ENCODE measurements at places on chromosomes 6 and 20.

GRCh38 chr6:91860541-91861335 lies 1273.9 kb upstream of the MAP3K7 start:
- DNase-seq, result no peak

DNA sequence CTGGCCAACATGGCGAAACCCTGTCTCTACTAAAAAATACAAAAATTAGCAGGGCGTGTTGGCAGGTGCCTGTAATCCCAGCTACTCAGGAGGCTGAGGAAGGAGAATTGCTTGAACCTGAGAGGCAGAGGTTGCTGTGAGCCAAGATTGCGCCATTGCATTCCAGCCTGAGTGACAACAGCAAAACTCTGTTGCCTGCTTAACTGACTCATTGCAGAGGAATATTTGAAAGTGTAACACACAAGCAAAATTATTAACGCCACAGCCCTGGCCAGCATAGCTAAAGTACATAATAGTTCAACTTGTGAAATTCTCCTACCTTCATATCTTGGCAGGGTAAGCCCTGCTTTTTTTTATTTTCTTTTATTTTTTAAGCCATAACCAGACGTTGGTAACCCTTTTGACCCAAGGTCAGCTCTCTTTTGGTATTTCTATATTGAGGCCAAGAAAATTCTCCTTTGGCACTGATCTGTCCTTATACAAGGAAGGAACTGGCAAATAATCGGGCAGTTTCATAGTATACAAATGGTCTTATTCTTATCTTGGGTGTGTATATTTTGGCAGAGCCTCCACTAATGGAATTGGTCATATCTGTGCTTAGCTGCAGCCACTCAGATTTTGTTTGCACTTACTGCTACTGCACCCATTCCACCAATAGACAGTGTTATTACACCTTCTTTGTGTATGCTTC lies 4.0 kb upstream of the ADGRF5 start:
- DNase-seq, result no peak

- no peak for DNase-seq
Measured at GRCh38 chr6:108118359-108118724, 43.8 kb upstream of the OSTM1 start.

DNA sequence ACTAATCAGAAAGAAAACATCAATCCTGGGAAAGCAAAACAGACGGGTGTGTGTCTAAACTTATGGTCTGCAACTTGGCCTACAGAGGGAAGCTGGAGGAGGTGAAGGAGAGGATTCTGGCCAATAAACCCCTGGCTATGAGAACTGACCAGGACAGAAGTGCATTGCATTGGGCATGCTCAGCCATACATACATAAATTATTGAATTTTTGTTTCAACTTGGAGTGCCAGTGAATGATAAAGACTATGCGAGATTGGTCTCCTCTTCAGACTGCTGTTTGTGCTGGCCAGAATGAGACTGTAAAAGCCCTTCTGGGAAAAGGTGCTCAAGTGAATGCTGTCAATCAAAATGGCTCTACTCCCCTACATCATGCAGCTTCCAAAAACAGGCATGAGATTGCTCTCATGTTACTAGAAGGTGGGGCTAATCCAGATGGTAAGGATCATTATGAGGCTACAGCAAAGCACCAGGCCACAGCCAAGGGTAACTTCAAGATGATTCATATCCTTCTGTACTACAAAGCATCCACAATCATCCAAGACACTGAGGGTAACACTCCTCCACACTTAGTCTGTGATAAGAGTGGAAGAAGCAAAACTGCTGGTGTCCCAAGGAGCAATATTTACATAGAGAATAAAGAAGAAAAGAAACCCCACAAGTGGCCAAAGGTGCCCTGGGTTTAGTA lies 17.4 kb downstream of the ADNP start:
- DNase-seq, result no peak

DNA sequence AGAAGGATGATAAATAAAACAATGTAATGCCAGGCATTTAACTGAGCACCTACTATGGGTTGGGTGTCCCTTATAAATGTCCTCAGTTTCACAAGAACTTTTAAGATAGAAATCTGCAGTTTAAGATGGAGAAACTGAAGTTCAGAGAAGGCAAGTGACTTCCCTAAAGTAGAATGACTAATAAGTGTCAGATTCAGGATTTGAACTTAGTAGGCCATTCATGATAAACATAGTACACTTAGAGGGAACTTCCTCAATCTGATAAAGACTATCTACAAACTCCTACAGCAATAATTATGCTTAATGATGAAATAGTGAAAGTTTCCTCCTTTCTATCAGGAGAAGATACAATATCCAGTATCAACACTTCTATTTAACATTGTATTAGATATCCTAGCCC lies 43.9 kb downstream of the NCR2 start:
- no peak for DNase-seq

DNA sequence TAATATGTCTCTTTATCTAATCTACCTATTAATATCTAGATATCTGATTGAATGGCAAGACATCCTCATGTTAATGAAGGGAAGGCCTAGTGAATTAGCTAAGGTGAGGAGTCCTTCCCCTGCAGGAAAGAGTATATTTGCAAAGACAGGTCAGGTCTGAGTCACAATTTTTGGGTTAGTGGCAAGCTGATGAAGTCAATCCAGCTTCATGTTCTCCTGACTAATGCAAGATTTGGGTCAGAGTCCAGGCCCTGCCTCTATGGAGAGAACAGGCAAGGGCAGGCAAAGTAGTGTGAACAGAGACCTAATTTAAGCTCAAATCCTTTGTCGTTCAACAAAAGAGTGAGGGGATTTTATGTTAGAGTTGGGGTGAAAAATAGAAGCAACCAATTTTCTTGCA lies 496.7 kb downstream of the BMP2 start:
- no peak for DNase-seq

- peak; percentile 39 for DNase-seq
Measured at GRCh38 chr6:144482142-144482541, 197.0 kb downstream of the UTRN start.

GRCh38 chr20:18815194-18815942 lies 1.8 kb downstream of the SCP2D1 start:
- no peak for DNase-seq

DNA sequence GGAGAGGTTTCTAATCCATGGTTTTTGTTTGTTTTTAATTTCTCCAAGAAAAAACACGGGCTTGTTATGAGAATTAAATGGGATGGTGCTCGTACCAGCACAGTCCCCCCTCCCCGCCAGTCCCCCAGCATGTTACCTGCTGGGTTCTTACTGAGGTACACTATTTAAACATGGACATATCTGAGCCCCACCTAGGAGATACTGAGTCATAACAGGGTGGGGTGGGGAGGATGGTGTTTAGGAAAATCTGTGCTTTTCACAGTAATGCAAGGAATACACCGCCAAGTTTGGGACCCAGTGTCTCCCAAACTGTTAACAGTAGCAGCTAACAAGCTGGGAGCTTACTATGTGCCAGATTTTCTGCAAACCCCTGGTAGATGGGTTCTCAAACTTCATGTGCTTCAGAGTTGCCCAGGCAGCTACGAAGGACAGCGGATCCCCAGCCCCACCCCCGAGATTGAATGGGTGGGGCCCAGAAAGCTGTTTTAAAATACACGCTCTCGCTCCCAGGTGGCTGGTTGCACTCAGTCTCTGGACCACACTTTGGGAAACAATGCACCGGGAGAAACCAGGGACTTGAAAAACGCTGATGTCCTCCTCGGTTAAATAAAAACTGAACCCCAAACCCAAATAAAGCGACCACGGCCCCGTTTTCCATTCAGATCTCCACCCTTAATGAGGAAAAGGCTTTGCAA lies 995 bp downstream of the ZFP64 start:
- DNase-seq, result no peak

- peak; percentile 42 for DNase-seq
Measured at GRCh38 chr6:170271771-170272314, 19.0 kb downstream of the DLL1 start.

DNA sequence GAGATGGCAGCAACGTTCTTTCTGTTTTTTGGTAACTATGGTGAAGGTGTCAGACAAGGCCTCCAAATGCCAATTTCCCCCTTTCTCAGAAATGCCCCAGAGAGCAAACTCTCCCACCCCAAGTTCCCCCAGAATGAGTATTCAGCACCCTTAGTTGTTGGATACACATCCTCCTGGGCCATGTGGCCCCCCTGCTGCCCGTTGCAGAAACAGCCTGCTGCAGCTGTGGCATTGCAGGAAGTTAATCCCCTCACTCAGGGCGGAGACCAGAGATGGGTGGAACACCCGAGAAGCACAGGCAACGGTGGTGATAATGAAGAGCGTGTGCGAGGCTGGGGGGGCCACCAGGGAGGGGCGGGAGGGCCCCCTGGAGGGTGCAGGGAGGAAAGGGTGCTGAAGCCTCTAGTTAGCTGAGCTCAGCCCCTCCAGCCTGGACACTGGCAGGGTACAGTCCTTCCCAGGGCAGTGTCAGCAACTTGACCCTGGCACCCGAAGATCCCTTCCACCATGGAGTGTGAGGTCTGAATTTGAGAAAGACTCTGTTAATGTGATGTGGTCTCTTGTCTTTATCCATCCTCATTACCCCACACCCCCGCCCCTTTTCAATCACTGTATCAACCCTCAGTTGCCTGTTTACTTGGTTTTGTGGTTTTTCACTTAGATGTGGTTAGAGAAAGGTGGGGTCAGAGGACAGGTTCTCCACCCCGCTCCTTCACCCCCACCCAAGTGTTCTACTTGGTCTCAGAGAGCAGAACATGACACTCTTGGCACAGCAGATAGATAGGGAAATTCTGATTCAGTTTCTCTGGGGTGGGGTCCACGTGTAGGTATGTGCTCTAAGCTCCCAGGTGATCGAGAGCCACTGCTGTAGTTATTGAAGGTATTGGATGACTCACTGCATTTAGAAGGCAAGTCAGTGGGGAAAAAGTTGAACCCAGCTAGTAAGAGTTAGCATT lies 208.8 kb upstream of the SUPT3H start:
- peak; percentile 13 for DNase-seq

- no peak for DNase-seq
Measured at GRCh38 chr6:35294308-35294945, 3.2 kb upstream of the DEF6 start.

DNA sequence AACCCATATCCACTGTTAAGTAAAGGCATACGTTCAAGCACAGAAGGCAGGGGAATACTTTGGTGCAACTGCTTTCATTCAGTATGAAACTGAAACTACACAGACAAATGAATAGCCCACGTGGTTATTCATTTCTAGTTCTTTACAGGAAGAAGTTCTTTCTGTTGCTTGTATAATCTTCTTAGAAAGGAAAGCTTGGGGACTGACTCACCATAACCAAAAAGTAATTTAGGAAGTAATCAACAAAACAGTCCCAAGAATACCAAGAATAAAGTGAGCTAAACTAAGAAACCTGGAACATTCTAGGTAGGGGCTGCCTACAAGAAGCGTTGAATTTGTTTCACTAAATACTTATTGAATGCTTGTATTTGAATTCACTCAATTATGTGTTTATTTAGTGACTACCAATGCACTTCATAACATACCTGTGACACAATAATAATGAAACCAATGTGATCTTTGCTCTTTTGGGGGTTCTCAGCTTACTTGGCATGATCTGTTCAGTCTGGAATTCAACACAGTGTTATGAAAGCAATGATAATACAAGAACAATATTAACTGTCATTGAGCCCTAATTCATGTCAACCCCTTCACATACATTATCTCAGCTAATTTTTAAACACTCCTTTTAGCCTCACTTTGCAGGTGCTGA lies 25.1 kb upstream of the KIAA0408 start:
- no peak for DNase-seq

DNA sequence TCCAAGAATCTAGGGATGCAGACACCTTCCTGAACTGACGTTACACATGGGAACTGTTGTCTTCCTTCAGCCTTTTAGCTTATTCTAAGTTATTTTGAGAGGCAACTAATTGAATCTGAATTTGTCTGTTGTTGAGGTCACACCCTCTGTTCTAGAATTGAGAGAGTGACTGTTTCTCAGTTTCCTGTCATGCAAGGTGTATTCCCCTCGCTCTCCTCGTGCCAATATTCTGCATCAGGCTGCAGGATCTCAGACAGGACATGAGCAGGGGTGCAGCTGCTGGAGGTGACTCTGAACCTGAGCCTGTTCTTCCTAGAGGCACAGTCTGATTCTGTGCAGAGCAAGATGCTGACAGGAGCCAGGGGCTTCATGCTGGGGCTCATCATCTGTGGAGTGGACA lies 52.5 kb downstream of the HLA-DPB1 start:
- no peak for DNase-seq

DNA sequence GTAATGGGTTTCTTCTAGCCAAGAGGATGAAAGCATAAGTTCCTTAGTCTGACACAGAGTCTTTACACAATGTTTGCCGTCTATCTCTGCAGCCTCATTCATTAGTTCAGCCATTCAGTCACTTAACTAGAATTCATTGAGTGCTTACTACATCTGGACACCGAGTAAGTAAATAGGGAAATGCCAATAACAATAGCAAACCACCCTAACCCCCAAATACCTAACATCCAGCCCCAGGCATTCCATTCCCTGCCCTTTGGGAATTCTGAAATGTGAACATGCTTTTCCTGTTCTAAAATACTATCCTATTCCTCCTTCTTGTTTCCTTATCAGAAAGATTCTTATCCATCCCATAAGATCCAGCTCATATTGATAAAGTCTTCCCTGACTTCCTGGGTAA lies 277.6 kb upstream of the RNF217 start:
- DNase-seq, result no peak

GRCh38 chr6:44234101-44235025 lies 11.0 kb downstream of the SLC29A1 start:
- DNase-seq, result no peak

- DNase-seq, result no peak
Measured at GRCh38 chr20:25197183-25197869, 1.8 kb downstream of the ENTPD6 start.

DNA sequence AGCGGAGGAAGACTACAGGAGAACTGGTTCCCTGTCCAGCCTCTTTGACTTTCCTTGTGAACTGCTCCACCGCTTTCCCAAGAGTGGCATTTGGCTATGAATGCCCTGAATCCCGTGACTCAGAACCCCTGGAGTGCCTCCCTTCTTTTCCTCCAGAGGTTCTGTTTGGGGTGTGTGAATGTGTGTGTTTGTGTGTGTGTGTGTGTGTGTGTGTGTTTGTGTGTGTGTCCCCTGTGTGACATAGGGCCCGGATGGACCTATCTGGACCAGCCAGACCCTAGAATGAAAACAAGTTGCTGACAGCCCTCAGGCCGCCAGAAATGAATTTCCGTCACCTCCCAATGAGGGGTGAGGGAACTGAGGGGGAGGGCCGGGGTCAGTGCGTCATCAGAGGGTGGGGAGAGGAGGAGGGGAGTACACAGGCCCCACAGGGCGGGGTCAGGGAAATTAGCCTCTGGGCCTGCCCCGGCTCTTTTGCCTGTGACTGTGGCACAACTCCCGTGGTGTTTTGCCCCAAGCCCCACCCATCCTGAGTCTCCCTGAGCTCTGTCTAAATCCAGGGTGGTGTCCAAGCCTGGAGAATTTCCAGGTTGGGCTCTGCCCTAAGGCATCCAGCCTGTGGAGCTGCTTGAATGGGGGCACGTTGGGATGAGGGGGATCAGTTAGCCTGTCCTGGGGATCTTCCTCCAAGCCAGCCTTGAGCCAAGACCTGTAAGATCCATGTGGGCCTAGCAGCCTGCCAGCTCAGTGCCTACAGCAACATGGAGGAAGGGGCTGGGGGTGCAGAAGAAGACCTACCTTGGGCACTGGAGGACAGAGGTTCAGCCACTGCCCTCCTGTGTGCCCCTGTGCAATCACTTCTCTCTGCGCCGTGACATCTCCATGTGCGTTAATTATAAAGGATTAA lies 15.2 kb upstream of the MRPS18A start:
- no peak for DNase-seq
